ENCODE measurements at places on chromosomes 7 and 10. TPM values are rescaled to one million over a fixed set of nuclear protein-coding genes. Genes with fewer than 3 reads are reported as not detected.

- no peak for DNase-seq
Observed at GRCh38 chr7:73532224-73532623, 10.1 kb upstream of the BAZ1B start.

- no peak for DNase-seq
Observed at GRCh38 chr10:16521311-16522016, at the start of gene C1QL3. Gene C1QL3, minus strand, starts transcription at chr10:16521879. Its CDS starts 814 bp downstream, at chr10:16521065.

PCLO gene
- total RNA-seq = 0.11 TPM

CHAT gene
- total RNA-seq = not detected

- no peak for DNase-seq
Observed at GRCh38 chr10:94036766-94037033, 43.0 kb downstream of the PLCE1 start.

PLPP4 gene
- total RNA-seq = not detected

GRCh38 chr7:47572939-47573757, 8.8 kb downstream of the TNS3 start:
- no peak for DNase-seq

GRCh38 chr7:121909716-121910345, 36.9 kb downstream of the PTPRZ1 start:
- no peak for DNase-seq

H2BK1 gene
- not detected for total RNA-seq

DNA sequence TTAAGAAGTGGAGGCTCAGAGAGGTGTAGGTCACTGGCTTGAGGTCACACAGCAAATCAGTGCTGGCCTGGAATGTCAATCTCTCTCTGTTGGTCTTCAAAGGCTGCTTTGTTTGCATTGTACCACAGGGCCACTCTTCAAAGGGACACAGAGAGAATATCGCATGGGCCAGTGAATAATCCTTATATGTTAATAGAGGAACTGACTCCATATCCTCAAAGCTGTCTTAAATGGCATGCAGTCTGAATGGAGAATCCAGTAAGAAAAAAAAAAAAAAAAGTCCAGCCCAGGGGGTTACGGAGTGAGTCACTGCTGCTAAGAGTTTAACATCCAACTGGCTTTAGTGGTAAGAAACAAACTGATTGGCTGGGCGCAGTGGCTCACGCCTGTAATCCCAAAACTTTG, 54.1 kb downstream of the NRAP start:
- no peak for DNase-seq

GRCh38 chr10:36669615-36670352, 455.6 kb upstream of the ANKRD30A start:
- DNase-seq = no peak

DNA sequence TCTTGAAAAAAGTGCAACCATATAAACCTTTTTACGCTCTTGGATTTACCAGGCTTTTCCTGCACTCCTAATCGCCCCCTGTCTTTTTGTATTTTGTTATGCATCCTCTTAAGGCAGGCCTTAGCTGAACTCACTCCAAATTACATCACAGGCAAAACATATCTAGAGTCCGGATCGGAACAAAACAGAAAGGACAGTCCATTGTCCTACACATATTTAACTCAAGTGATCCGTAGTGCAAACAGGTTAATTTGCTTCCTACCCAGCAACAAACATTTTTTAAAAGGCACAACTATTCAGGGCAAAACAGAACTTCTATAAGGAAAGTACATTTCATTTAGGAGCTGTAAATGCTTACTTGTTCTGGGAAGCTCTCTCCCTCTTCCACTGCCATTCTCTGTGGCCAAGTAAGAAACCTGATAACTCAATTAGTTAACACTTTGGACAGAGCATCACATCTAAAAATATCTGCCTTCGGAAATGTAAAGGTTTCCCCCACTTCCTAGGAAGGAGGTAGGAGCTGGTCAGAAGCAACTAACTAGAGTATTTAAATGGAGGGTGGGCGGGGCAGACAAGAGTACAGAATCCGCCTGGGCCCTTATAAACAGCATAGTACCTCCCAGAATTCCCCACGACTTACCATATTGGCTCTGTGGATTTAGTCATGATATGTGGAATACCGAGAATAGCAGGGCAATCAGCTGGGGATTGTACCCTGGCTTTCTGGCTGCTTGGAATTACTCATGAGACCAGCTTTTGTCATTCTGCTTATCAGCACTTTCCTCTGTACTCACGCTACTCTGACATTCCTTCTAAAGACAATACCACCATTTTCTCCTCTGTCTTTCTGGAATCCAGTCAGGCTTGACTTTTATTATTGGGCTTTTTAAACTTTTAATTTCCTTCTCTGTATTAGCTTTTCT, 89.5 kb downstream of the ANK3 start:
- no peak for DNase-seq
